Effector memory CD8-positive, alpha-beta T cell (primary cell): ENCODE measurements at places on chromosomes 11 and 22.

DNA sequence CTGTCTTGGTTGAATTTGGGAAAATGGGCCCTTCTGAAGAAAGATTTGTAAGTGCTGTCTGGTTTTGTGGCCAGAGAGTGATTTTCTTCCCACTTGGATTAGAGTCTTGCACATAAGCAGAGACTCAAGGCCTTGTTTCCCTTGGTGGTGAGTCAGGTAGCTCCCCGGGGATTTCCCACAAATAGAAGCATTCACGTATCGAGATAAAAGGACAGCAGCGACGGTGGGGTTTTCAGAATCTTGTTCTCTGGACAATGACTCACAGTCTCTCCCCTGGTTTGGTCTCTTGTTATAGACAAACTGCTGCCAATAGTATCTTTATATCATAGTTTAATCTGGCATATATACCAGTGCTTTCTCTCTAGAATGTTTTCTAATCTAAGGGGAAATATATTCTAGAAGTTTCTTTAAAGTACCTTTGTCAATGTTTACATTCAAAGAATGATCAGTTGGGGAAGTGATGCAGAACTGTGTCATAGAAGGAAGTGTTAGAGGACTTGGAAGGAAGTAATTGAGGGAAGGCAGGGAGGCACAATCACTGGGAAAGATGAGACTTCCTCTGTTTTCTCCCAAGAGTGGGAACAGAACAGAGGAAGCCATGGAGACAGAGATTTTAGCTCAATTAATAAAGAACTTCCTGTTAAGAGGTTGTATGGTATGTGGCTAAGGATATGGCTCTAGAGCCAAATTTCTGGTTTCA, 18.1 kb downstream of the POLA2 start:
- no peak for DNase-seq

GRCh38 chr11:120178561-120179056, 32.2 kb upstream of the OAF start:
- DNase-seq: no peak

DNA sequence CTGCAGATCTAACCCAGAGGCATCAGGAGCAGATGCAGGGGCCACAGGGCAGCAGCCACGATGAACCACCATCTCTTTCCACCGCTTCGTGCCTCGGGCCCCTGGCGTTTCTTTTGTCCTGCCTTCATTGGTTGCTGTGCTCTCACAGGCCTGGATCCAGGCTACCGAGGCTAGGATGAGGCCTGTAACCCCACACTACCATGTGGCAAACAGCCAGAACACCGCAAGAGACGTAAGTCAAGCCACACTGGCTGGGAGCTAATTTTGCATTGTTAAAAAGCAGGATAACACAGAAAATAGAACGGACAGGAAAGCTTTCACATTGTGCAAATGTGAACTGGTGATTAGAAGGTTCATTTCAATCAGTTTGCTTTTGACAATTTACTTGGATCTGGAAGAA, 15.7 kb upstream of the ARFGAP3 start:
- DNase-seq: no peak

DNA sequence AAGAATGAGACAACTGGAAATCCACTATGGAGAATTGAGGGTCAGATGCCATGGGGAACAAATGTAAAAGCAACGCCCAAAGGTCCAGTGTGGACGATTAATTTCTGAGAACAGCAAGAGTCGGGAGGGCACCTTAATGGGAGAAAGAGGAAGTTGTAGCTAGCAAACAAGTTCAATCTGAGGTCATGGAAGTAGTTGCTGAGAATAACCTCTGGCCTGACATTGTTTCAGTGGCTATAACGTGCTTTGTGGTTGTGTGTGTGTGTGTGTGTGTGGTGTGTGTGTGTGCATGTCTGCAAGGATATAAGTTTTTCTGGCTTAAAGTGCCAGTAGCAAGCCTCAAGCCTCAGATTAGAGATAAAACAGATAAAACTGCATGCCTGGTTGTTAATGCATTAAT, 1630.1 kb upstream of the TENM4 start:
- no peak for DNase-seq

DNA sequence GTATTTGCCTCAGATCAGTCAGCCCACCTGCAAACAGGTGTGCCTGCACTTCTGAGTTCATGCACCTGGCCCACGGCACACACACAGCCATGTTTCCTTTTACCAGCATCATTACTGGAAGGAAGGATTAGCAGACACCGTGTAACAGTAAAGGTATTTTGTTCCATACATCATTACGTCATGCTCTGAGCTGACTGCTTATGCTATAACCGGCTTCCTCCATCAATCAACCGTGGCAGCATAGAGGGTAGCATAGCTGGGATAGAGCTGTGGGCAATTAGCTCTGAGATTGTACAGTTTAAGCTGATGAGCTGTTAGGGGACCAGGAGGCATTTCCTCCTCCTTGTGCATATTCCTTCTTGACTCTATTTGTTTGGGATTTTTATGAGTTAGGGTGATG, 102.4 kb downstream of the ME3 start:
- no peak for DNase-seq

- DNase-seq: no peak
Observed at GRCh38 chr11:12801976-12802375, 127.8 kb downstream of the TEAD1 start.

GRCh38 chr11:10476342-10476741, 21.3 kb downstream of the AMPD3 start:
- no peak for DNase-seq

- DNase-seq: no peak
Observed at GRCh38 chr11:95562196-95562921, 227.2 kb downstream of the FAM76B start.

DNA sequence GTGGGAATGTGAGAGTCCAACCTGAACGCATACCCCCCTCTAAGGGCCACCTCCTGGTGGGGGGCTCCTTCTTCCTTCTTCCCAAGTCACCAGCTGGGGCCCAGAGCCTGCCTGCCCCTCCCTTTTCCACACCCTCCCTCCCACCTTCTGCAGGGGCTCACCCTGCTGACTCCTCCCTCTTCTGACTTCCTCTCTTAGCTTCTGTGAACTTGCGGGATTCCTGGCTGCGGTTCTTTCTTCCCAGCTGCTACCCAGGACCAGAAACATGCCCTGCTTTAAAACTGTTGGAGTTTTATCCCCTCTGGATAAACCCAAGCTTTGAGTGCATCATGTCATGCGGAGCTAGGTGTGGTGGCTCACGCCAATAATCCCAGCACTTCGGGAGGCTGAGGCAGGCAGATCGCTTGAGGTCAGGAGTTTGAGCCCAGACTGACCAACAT, 10.2 kb downstream of the LRRC74B start:
- DNase-seq: no peak

DNA sequence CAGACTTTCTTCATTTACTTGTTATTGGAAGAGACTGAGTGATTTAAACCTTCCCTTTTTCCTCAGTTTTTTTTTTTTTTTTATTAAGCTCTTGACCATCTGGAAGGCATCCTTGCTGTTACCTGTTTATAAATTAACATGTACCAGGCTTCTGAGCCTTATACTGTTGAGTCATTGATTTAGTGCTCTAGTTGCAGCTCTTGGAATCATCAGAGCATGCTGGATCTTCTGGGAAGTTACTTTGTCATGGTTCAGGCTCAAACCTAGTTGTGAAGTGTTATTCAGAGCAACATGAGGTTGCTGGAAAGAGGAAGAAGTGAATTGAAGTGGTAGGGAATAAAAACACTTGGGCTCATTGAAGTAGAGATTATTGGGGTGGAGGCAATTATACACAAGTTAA, 6.3 kb downstream of the ZDHHC5 start:
- DNase-seq: no peak

GRCh38 chr11:29271616-29272015, 745.2 kb downstream of the KCNA4 start:
- DNase-seq: no peak

DNA sequence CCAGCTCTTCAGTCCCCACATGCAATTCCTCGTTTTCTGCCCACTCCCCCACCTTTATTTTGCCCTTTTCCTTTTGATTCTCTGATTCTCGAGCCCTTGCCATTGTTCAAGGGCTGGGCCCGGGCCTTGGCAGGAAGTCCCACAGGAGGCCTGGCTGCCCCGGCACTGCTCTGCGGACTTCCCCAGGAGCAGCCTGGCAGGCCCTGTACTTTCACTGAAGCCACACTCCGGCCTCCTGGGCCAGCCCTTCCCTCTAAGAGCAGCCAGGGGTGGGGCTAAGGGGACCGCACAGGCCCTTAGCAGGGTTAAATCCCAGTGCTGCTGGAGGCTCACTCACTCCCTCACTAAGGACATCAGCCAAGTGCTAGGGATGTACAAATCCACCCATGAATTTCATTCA, 4.1 kb downstream of the LRRC32 start:
- DNase-seq: no peak

GRCh38 chr11:253160-253885, 16.5 kb downstream of the PSMD13 start:
- DNase-seq: no peak

DNA sequence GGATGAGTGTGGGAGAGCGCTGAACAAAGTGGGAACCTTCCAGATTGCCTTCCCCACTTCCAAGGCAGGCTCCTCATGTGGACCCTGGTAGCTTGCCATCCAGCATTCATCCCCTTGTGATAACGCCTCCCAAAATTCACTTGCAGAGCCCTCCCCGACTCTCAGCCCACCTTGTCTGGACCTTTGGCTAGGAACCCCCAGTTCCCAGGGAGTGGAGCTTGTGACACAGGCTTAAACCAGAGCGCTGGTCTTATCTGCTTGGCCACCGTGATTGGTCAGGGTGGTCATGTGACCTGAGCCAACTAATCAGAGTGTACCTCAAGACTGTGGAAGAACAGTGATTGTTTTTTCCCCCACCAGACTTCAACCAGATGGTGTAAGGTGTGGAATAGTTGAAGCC, 9.6 kb upstream of the SLC35C1 start:
- DNase-seq: no peak

DNA sequence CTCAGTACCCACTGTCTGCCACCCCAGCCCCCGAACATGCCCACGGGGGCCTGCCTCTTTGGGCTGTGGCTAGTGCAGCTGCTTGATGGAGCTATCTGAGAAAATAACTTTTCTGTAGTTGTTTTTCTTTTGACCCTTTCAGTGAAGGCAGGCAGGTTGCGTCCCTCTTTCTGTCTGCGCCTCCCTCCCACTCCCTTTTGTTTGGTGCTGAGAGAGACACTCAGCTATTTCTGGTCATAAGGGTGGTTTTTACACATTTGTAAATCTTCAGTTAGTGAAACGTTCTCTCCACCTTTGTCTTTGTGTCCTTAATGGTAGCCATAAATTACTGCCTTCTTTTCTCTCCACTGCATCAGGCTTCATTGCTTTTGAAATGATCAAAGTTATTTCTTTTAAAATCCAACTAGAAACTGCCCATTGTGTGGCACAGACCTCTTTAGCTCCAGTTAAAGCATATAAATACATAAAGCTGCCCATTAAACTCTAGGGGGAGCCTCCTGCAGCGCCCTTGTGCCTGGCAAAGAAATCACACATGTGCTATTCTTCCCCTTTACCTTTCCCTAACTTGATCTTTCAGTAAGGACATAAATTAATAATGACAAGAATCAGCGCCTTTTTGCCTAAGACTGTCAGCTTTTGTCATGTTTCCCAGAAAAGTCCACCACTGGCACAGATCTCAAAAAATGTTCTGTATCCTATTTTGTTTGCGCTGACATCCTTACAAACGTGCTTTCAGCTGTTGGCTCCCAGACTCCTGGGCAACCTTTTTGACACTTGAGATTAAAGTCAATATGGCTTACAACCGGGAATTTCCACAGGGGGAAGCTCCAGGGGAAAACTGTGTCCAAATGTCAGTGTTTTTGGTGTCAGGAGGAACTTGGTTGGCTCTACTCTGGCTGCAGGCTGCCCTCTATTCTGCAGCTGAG, 1.7 kb upstream of the SCUBE2 start:
- no peak for DNase-seq

DNA sequence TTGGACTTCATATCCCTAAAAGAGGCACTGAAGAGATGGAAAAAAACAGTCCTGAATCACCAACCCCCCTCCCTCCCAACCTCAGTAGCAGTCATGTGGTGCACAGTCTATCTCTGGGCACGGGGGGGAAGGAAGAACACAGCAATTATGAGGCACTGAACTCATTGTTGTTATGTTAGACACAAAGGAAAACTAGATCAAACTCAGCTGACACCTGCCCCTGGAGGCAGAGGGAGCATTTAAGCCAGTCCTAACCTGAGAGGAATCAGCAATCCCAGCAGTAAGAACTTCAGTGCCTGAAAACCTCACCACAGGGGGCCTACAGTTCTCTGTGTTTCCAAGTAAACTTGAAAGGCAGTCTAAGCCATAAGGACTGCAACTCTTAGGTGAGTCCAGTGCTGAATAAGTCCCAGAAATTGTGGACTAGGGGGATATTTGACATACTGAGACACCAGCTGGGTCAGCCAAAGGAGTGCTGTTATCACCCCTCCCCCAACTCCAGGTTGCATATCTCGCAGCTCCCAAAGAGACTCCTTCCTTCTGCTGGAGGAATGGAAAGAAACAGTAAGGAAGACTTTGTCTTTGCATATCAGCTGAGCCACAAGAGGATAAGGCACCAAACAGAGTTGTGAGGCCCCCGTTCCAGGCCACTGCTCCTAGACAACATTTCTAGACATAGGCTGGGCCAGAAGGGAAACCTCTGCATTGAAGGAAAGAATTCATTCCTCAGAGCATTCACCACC, 72.5 kb downstream of the GLYATL1 start:
- no peak for DNase-seq

GRCh38 chr22:49488943-49489342, 338.7 kb downstream of the BRD1 start:
- DNase-seq: no peak

DNA sequence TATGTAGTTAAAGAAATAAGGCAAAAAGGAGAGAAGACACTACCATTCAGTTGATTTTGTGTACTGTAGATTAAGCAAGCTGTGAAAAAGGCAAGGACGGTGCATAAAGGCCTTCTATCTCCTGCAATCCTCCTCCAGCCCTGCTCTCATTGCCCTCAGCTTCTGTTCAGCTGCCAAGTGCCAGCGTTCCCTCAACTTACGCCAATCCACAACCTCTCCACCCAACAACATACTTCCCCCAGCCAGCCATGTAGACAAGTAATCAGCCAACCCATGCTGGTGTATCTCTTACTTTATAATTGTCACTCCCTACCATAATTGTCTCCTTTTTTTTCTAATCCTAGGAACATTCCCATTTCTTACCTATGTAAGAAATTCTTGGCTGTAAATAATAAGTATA, 30.1 kb upstream of the ANO5 start:
- no peak for DNase-seq

DNA sequence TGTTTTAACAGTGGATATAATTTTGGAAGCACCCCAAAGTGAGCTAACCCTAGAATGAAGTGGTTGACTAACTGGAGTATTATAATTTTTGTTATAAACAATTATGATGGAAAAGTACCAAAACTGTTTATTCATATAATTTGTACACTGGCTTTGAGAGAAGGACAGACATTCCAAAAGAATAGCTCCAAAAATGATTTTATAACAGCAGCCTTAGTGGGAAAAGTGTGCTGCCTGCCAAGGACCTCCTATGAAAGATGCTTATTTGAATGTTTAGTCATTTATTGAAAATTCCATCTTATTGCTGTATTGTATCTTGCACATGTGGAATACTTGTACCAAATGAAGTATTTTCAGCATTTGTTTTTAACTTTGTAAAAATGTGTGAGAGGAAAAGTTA, 169.8 kb downstream of the GUCY1A2 start:
- no peak for DNase-seq
